Neural crest cell (in vitro differentiated cells): ENCODE measurements at places on chromosomes 5 and 9.

DNA sequence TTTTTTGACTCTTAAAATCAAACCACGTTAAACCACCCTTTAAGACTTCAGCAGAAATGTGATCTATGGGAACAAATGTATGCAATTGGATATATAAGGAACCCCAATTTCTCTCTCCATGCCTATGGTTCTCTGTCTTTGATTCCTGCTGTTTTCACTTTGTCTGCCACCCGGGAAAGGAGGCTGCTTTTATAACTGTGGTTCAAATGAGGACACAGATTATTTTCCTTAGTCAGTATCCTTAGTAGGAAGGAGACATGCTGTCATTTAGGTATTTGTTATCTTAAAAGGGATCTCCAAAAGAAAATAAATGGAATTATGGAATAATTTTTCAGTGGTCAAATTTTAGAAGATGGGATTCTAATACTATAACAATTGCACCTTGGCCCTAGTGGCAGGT, 176.1 kb upstream of the NREP start:
- no peak for DNase-seq

GRCh38 chr9:76292658-76293057, 101.6 kb downstream of the RFK start:
- DNase-seq, result no peak

DNA sequence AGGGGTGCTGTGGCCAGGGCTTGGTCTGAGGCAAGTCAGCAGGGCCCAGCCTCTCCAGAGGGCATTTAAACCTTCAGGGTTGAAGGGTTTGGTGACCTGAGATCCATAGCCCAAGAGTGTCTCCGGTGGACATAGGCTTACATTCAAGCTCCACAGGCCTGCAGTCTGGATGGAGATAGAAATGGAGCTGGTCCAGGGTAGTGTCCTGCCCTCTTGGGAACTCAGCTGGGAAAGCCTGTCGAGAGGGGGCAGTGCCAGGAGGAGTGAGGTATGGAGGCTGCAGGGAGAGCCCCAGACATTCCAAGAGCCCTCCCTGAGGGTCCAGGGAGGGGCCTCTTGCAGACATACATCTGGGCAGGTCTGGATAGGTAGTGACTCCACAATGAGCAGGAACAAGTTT, 177.0 kb upstream of the MVB12B start:
- no peak for DNase-seq

DNA sequence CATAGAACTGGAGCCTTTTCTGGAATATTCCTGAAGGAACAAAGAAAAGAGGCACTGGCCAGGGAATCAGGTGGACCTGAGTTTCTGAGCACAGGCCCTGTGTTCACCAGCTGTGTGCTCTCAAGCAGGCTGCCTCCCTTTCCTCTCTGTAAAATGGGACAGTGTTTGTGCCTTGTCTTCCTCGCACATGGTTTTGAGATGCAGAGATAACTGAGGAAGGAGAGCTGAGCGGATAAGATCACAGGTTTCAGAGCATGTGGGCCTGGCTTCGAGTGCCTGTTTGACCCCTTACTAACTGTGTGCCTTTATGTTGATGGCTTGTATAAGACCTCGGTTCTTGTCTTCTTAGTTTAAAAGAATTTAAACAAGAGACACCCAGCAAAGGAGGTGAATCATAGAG, 46.2 kb upstream of the HAND1 start:
- no peak for DNase-seq

DNA sequence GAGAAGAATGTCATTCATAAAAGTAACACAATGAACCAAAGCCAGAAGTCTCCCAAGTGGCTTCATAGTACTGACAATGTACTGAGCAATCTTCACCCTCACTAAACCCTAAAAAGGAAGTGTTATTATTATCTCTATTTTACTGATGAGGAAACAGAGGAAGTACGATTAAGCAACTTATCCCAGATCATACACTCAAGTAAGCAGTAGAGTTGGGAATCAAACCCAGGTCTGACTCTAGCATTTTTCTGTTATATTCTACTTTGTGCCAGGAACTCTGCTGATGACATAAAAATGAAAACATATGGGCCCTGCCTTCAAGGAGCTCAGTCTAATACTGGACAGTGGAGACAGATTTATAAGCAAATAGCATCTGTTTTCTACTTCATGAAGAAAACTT, 109.2 kb downstream of the RAPGEF6 start:
- DNase-seq, result no peak

DNA sequence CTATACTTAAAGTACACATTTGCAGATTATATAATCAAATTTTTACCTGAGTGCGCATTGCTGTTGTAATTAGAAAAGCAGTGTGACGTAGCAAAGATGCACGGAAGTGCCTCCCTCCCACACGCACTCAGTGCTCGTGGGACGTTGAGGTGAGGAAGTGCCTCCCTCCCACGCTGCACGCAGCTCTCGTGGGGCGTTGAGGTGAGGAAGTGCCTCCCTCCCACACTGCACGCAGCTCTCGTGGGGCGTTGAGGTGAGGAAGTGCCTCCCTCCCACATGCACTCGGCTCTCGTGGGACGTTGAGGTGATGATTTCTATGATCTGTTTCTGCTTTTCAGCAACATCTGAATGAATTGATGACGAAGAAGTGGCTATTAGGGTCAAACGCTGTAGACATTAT, 21.0 kb downstream of the EXOC3 start:
- DNase-seq, result no peak

- DNase-seq, result no peak
Observed at GRCh38 chr5:137393196-137393993, 105.7 kb downstream of the SPOCK1 start.

DNA sequence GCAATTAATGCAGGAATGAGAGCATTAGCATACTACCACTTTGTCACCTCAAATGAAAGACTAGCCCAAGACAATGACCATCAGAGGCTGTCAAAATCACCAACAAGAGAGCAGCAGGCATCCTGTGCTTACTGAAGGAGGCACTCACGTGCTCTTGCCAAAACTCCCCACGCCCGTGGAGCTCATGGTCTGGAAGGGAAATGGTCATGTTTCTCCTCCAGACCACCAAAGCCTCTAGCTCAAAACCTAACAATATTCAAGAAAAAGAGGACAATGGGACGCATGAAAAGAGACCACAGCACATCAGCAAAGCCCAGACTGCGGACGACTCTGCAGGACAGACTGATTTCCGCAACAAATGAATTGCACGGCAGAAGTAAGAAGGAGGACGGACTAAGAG, 12.8 kb downstream of the AKNA start:
- DNase-seq, result no peak

DNA sequence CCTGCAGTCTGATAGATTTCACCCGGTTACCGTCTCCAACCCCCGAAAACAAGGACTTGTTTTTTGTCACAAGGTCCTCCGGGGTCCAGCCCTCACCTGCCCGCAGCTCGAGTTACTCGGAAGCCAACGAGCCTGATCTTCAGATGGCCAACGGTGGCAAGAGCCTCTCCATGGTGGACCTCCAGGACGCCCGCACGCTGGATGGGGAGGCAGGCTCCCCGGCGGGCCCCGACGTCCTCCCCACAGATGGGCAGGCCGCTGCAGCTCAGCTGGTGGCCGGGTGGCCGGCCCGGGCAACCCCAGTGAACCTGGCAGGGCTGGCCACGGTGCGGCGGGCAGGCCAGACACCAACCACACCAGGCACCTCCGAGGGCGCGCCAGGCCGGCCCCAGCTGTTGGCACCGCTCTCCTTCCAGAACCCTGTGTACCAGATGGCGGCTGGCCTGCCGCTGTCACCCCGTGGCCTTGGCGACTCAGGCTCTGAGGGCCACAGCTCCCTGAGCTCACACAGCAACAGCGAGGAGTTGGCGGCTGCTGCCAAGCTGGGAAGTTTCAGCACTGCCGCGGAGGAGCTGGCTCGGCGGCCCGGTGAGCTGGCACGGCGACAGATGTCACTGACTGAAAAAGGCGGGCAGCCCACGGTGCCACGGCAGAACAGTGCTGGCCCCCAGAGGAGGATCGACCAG, 121.3 kb downstream of the DAB2IP start:
- DNase-seq, result no peak

GRCh38 chr5:141929398-141930058, 5.9 kb downstream of the DELE1 start:
- no peak for DNase-seq

GRCh38 chr5:134555890-134556311, 30.4 kb downstream of the JADE2 start:
- DNase-seq, result peak; percentile 40

DNA sequence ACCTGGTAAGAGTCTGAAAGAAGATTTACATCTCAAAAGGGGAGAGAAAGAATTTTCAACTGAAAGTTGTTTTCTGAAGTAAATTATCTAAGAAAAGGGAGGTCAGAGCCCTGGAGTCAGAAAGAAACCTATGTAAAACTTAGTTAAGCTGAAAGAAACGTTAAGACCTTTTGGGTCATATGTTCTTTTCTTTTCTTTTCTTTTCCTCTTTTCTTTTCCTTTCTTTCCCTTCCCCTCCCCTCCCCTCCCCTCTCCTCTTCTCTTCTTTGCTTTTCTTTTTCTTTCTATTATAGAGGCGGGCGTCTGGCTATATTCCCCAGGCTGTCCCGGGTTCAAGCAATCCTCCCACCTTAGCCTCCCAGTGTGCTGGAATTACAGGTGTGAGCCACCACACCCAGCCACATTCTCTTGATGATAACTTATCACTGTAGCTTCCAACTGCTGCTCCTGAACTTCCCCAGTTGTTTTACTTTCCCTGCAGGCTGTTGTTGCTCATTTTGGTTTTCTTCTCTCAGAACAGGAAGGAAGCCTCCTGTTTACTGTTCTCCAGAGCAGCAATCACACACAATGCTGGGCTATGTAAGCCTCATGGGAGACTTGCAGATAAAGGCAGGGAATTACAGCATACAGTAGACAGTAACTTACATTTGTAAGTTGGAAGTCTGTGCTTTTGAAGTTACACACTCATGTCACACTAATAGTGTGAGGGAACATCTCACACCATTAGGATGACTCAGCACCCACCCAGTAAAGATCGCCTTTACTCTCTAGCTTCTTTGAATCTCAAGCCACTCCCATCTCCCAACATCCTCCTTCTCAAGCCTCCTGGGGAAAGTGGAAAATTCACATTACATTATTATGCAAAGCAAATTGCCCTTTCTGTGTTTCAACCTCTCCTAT, 2216.6 kb upstream of the WWC1 start:
- DNase-seq, result no peak

- DNase-seq, result no peak
Observed at GRCh38 chr9:27787891-27788290, 214.6 kb upstream of the C9orf72 start.

GRCh38 chr9:76772686-76773445, 8.6 kb downstream of the PCA3 start:
- DNase-seq, result no peak

GRCh38 chr9:69377981-69378380, 53.0 kb downstream of the ENTREP1 start:
- DNase-seq, result no peak

GRCh38 chr9:126591922-126592321, 21.8 kb upstream of the LMX1B start:
- DNase-seq, result no peak

- no peak for DNase-seq
Observed at GRCh38 chr9:27408001-27408400, 111.1 kb upstream of the EQTN start.

DNA sequence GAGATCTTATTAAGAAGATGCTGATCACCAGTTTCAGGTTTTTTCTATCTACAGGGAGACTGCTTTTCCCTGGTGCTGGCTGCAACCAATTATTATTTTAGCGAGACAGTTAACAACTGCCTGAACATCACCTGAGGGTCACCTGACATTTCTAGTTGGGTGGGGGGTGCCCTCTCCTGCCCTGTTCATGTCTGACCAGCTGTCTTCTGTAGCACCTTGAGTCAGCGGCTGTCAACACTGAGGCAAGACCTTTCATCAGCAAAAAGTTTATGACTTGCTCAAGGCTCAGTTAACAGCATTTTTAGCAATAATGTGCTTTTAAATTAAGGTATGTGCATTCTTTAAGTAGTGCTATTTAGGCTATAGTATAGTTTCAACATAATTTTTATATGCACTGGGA, 58.0 kb downstream of the ADCY2 start:
- DNase-seq, result no peak

GRCh38 chr5:7877851-7878250, 8.9 kb downstream of the MTRR start:
- no peak for DNase-seq

DNA sequence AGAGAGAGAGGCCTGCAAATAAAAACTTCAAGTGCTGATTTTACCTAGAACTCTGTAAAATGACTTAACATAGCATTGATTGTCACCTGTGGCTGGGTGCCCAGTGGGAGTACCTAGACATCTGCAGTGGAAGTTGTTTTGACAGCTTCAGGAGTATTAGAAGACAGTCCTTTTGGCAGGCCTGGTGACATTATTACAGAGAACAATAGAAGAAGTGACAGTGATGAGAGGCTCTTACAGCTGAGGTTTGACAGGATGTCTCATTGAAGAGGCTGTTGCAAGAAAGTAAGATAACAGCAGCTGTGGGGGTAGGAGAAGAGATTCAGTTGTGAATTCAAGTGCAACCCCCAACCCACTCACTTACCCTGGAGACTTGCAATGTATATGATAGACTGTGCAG, 27.9 kb upstream of the MUSK start:
- no peak for DNase-seq

- DNase-seq, result no peak
Observed at GRCh38 chr9:136615631-136616306, 46.9 kb upstream of the EGFL7 start.

DNA sequence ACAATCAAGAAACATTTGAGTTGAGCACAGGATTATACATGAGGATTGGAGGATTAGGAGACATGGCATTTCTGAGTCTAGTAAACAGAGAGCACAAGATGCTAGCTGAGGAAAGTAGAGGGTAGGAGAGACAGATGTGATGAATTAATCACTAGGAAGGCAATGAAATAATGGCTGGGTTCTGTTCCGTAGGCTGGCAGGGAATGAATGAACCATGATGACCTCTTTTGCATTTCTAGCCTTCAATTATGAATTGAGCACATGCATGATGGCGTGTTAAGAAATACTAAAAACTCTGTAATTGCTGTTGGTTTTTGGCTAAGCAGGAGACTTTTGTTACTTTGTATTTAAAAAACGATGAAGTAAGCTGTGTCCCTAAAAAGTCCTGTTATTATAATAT, 420.0 kb upstream of the TLE4 start:
- DNase-seq, result no peak

GRCh38 chr5:110807169-110807568, 68.4 kb downstream of the SLC25A46 start:
- DNase-seq, result no peak

GRCh38 chr5:131848662-131849061, 51.8 kb upstream of the FNIP1 start:
- no peak for DNase-seq
